ENCODE measurements at places on chromosomes 4 and X.
A peak's percentile ranks its signal among the peaks of the same experiment; 100 is the strongest.

DNA sequence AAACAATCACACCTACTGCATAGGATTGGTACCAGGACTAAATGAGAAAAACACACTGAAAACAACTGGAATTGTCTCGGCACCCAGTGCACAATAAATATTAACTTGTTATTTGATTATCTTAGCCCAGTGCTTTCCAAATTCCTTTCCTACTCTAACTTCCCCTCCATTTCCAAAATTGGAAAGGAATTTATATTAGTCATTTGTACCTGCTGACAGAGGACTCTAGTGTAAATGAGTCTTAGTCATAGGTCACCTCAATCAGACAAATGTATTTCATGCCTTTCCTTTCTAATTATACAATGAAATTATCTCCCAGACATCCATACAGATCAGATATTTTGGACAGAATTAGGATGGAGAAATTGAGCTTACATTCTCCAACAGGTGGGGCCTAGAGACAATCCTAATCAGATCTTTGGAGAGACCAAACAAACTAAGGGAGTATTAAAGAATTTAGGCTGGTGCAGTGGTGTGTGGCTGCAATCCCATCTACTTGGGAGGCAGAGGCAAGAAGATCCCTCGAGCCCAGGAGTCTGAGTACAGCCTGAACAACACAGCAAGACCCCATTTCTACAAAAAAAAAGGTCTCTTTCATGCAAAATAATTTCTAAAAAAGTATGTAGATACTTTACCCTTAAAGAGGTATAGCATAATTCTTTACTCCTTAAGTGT, 10.1 kb downstream of the SH3D19 start:
- DNase-seq: no peak

GRCh38 chr4:113773014-113773413, 11.5 kb upstream of the CAMK2D start:
- DNase-seq: no peak

- DNase-seq: no peak
Observed at GRCh38 chr4:169089004-169089403, 78.9 kb upstream of the CBR4 start.

DNA sequence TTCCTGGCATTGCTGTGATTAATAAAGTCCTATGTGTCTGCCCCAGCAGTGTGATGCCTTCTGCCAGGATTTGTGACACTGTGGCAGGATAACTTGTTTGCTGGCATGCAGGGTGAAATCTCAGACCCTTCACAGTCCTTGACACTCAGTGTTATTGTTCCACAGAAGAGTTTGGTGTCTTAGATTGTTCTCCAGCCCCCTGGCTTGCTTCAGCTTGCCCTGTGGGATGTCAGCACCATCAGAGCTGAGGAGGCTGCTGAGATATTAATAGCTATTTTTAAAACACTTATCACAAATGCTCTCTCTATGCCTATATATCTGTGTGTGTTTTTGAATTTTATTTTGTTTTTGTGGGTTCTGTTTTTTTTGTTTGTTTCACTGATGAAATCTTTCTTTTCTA, 136.9 kb downstream of the TSPAN5 start:
- no peak for DNase-seq

GRCh38 chr4:155667222-155667567, 547 bp downstream of the GUCY1A1 start:
- DNase-seq: peak; percentile 4

DNA sequence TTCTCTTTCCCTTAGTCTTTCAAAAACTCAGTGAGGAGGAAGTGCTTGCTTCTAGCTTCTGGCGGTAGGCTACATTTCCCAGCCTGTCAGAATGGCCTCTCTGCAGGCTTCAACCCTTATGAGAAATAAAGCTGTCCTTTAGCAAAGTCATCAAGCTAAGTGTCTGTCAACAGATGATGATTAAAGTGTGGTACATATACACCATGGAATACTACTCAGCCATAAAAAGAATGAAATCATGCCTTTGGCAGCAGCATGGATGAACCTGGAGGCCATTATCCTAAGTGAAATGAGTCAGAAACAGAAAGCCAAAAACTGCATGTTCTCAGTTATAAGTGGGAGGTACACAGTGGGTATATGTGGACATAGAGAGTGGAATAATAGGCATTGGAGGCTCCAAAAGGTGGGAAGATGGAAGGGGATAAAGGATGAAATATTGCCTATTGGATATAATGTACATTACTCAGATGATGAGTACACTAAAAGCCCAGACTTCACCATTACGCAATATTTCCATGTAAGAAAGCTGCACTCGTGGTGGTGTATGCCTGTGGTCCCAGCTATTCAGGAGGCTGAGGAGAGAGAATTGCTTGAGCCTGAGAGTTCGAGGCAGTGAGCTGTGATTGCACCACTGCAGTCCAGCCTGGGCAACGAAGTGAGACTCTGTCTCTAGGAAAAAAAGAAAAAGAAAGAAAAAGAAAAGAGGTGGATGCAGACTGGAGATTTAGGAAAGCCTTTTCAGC, 7.9 kb downstream of the TRIM2 start:
- DNase-seq: no peak

GRCh38 chr4:178632415-178632814, 1190.2 kb upstream of the AGA start:
- no peak for DNase-seq

- DNase-seq: no peak
Observed at GRCh38 chr4:44978020-44978419, 251.7 kb upstream of the GNPDA2 start.

GRCh38 chr4:176753049-176753448, 39.7 kb downstream of the VEGFC start:
- no peak for DNase-seq

- no peak for DNase-seq
Observed at GRCh38 chr4:78186597-78187543, 129.7 kb downstream of the FRAS1 start.

DNA sequence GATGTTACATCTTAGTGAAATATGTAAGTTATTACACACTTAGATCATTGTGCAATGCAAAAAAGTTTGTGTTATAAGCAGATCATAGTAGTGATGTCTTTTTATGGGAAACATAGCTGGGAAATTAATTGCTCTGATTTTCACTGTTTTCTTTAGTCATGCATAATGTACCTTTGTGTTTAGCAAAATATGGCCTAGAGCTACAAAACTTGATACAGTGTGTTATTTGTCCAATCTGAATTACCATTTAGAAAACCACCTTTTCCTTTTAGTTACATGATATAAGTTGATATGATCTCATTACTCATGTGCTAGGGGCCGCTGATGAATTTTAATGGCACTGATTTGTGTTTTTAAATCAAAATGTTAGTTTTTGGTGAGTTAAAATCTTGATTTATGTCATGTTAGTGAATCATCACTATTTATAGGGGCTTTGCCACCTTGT, 2.0 kb downstream of the BMPR1B start:
- no peak for DNase-seq

GRCh38 chr4:181008164-181008563, 1235.0 kb upstream of the TENM3 start:
- no peak for DNase-seq

DNA sequence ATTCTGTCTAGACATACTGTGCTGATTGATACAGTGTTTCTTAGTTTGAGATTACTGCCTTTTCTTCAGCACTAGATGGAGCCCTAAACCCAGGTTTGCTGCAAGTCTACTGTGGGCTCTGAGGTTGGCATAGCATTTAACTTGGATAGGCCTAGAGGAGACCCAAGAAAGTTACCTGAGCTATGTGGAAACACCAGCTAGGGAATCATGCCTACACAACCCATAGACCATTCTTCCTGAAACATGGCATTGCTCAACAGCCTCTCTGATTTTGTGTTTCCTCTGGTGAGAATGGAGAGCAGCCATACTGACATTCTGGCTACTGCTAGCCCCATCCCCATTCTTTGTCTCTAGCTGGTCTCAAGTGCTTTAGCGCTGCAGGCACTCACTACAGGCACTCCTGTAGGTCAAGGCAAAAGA, 287.7 kb upstream of the PCDH18 start:
- DNase-seq: no peak

DNA sequence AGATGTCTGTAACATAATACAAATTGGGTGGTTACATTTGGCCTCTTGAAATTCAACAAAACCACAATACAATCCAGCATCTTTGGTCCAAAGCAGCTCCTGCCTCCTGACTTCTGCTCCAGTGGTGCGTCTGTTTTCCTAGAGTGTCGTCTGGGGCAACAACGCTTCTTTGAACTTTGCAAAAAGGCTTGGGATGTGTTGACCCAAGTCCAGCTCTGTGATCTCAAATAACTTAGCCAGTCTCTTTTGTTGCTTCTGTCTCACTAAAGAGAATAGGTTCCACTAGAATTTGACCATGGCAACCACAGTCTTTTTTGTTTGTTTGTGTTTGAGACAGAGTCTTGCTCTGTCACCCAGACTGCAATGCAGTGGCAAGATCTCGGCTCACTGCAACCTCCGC, 324.0 kb downstream of the DHRSX start:
- DNase-seq: no peak

GRCh38 chrX:139724626-139725025, 16.7 kb upstream of the MCF2 start:
- DNase-seq: no peak

GRCh38 chr4:175297965-175298565, 379.9 kb downstream of the ADAM29 start:
- no peak for DNase-seq

GRCh38 chr4:147332091-147332490, 148.8 kb upstream of the EDNRA start:
- DNase-seq: no peak

DNA sequence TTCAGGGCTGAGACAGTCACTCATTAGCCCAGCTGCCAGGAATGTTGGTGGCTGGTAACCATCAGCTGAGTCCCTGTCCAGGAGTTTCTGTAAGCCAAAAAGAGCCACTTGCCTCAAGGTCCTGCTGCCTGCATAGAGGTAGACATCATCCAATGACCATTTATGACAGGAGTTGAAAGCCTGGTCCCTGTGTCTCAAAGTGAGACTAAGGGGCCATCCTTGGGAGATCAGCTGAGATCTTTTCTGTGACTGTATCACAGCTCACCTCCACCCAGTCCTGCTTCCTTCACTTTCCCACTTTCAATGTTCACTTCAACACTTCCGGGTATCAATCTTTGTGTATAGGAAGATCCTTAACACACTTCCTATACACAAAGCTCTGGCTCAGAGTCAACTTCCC, 28.4 kb upstream of the MAOA start:
- DNase-seq: no peak

DNA sequence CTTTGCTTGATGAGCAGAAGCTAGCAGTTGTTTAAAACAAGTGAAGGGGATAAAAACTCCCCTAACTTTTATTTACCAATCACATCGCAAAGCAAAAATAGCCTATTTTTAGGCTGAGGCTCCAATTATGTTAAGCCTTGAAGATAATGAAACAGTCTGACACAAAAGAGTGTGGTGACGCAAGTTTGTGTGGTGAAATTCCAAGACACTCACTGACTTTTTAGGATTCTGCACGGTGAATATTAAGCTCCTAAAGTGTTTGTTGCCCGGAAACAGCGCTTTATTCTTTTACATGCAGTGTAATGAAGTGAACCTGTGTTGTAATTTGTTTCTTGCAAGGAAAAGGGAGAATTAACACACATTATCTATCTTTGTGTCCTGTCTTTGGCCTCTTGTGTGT, 74.8 kb downstream of the POLA1 start:
- DNase-seq: no peak

DNA sequence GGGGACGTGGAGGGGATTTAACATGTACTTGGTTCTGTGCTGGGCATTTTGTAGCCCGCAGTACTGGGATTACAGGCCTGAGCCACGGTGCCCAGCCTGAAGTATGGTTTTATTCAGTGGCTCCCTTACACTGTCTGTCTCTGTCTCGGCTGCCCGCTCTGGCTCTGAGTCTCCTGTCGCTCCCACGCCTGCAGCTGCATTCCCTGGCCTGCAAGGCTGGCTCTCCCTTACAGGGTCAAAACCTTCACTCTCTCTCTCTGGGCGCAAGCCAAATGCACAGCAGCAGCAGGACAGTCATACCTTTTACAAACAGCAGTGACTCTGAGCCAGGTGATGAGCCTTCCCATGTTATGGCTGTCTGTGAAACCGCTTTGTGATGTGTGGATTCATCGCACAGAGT, 72.1 kb downstream of the HTRA3 start:
- no peak for DNase-seq

DNA sequence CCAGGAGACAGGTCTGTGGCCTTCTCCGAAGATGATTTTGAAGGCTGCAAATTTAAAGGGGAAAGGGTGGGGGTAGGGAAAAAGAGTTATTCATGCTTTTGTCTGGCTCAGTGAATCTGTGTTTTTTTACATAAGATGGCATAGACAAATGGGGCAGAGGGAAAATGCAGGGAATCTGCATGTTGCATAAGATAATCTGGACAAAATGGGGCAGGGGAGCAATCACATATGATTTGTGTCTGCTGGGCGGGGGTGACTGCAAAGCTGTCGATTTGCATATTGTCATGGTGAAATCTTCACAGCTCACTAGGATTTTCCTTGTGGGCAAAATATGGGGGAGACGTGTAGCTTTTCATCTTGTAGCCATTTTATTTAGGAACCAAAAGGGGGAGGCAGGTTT, 29.4 kb upstream of the GYG2 start:
- no peak for DNase-seq

DNA sequence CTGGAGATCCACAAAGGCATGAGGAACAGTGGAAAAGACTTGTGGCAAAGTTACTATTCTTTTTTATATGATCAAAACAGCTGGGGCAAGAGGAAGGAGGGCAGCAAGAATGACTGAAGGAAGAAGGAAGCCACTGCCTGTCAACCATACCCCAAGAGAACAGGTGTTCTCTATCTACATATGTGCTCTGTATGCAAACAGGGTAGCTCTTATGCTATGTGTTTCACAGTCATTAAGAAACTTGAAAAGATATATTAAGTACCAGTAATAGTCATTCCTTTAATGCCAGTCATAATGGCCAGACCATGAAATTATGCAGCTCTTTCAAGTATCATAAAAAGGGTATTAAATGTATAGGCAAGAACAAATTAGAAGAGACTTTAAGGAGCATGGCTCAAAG, 363.9 kb downstream of the KLHL13 start:
- DNase-seq: no peak

- no peak for DNase-seq
Observed at GRCh38 chr4:7399440-7400234, 35.1 kb downstream of the PSAPL1 start.

- no peak for DNase-seq
Observed at GRCh38 chr4:13484749-13485221, 645 bp upstream of the RAB28 start.

- DNase-seq: no peak
Observed at GRCh38 chr4:137124278-137124932, 407.9 kb downstream of the PCDH18 start.

GRCh38 chr4:159416073-159416472, 313.2 kb downstream of the RAPGEF2 start:
- DNase-seq: no peak

DNA sequence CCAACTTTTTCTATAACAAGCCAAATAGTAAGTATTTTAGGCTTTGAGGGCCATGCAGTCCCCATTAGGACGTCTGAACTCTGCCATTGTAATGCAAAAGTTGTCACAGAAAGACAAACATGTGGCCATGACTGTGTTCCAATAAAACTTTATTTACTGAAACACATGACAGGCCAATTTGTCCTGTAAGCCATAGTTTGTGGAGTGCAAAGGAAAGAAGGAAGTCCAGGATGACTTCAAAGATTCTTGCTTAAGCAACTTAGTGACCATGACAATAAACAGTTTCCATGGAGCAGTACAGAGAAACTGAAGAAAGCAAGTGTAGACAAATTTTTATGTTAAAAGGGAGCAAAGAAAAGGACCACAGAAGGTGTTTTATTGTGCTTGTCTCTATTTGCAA, 35.0 kb upstream of the MYOZ2 start:
- DNase-seq: no peak

Measured in activated gamma-delta T cell (primary cell).